ENCODE measurements at places on chromosomes 11 and 22.

- DNase-seq = no peak
Measured at GRCh38 chr11:31030138-31030792, 339.3 kb downstream of the DCDC1 start.

DNA sequence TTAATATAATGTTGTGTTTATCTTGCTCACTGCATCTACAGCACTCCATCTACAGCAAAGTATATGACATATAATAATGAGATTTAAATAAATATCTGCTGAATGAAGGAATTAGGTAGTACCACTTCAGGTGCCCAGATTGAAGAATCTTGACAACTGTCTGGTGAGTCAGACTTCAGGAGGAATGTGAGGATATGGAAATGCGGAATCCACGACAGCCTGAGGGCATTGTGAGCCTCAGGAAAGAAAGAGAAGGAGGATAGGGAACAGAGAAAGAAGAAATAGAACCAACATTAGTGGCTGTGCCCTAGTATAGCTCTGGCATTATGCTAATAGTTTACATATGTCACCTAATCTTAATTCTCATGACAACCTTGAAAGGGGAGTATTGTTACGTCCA is 304.4 kb downstream of the AASDHPPT start:
- no peak for DNase-seq

DNA sequence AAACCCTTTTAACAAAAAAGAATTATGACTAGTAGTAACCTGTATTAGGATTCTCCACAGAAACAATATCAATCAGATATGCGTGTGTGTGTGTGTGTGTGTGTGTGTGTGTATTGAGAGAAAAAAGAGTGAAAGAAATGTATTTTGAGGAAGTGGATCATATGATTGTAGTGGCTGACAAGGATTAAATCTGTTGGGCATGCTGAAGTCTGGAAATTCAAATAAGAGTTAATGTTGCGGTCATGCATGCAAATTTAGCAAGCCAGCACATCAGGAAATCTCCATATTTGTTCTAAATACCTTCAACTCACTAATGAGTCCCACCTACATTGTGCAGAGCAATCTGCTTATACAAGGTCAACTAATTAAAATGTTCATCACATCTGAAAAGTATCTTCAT is 46.8 kb upstream of the IGLL5 start:
- DNase-seq = no peak

DNA sequence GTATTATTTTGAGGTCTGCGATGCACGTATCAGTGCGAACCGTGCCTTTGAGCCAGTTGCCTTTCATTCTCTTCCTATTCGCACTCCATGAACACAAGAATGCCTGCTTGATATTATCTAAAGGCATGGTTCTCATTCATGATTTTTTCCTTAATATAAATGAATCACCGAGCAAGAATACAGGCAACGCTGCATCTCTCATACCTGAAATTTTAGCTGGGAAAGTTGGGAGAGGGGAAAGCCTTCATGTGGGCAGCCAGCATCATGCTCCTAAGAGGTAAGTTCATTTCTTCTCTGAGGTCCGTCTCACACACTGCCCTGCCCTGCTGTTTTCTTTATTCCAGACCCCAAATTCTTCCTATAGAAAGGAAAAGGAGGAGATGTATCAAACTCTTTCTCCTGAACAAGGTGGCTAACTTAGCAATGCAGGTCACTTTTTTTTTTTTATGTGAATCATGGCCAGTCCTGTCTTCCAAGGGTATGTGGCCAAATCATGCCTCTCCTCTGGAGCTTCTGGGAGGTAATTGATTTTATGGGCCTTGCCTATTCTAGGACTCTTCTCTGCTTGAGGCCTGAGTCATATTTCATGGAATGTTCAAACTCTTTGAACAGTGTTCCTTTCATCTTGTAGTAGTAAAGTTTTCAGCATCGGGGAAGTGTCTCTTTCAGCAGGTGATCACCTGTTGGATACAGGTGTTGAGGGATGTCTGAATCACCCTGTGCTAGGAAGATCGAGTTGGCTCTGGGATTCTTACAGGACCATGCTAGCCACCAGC is 3.2 kb downstream of the GLB1L2 start:
- no peak for DNase-seq

DNA sequence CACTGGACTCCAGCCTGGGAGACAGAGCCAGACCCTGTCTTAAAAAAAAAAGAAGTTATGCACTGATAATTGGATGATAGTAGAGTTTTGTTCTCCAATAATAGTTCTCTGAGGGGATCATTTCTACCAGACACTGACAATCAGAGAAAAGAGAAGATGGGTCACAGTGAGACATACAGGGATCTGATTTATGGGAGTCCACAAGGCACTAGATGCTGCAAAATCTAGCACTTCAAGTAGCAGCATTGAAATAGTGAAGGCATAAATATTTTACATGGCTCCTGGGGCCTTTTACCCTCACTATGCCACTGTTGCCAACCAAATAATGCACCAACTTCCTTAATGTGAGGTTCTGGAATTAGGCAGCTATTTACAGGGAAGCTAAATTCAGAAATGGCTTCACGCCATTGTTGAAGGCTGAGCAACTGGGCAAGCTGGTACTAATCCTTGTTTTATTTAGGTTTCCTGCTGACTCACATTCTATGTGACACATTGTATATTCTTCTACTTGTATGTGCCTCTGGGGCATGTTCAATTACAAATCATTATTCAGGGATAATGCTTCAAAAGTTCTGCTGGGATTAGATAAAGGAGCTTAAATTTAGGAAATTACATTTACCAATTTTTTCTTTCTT is 38.2 kb upstream of the ABTB2 start:
- DNase-seq = no peak

DNA sequence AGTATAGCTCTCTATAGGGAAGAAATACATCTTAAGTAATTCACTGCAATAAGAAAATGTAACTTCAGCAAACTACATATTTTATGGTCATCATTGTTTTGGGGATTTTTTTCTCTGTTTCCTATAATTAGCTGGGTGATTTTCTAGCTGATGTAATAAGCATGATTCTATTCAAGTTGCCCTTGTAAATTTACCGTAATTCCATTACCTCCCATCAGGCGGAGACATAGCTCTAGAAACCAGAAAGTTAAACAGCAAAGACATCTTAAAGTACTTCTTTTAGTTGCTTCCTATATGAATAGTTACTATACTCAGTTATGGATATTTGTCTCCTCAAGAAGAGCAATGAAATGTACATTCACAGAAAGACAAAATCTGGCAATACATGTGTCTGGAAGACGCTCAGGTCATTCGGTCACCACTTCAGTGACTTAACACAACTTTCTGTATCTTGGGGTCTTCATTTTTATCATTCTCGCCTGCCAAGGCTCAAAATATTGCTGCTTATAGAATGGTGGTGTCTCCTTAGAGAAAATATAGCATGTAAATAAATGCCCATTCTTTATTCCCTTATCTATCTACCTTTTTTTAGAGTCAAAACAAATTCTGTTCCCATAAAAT is 239.9 kb upstream of the ZC3H12C start:
- no peak for DNase-seq

- no peak for DNase-seq
Measured at GRCh38 chr22:48146426-48146825, 1384.0 kb downstream of the TBC1D22A start.

DNA sequence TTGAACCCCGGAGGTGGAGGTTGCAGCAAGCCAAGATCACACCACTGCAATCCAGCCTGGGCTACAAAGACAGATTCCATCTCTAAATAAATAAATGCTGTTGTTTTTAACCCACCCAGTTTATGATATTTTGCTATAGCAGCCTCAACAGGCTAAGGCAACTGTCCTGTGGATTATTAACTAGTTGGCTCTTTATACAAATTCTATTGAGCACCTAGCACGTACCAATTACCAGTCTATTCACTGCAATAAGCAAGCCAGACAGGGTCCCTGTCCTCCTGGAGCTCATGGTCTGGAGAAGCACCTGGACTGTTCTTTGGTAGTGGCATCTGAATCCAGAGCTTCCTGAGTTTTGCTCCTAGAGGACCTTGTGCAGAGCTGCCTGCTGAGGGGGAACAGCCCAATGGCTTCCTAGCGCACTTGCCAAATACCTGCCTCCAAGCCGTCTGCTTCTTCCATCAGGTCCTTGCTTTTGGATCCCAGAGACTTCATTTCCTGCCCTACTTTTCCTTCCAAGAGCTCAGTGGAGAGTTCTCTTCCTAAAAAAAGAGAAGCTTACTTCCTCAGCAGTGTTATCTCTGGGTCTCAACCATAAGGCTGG is 49.9 kb upstream of the MICAL2 start:
- no peak for DNase-seq

DNA sequence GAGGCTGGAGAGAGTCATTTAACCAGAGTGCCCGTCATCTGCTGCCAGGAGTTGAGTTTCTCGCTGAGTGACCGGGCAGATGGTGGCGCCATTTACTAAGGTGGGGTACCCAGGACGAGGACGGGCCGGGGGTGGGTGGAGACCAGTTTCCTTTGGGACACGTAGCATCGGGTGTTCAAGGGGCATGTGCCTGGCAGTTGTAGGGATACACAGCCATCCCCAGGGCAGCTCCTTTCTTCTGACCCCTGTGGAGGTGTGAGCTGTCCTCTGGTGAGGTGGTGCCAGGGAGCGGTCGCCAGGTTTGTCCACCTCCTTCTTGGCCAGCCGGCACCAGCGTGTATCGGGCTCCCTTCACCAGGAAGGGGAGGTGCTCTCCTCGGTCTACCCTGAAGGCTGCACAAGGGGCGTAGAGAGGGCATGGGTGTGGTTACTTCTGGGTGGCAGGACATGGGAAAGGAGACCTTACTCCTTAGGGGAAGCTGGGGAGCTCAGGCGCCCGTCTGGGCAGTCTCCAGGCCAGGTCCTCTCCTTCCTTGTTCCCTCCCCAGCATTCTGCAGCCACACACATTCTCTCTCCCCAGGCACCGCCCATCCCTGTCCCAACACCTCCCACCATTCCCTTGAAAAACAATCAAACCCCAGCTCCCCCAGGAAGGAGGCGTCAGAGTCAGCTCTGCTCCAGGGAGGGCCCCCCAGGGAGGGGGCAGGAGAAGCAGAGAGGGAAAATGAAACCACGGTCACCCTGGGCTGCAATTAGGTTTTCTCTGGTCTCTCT is 10.3 kb upstream of the MB start:
- no peak for DNase-seq
